ENCODE measurements at places on chromosomes 2 and 18.

DNA sequence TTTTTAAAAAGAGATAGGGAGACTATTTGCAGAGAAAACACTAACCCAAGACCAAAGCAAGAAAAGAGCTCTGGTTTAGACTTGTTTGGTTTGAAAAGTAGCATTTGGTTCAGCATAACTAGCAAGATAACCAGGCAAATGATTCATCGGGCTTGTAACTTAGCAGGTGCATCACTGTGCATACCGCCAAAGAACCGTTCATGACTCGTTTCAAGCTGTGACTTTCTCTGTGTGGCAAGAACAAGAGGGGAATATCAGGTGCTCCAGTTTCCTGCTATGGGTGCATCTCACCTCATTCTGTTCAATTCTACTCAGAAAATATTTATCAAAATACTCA is 244.9 kb downstream of the ETAA1 start:
- DNase-seq = no peak

- no peak for DNase-seq
Observed at GRCh38 chr2:102080451-102081242, 61.9 kb upstream of the IL1R1 start.

- DNase-seq = peak; percentile 80
Observed at GRCh38 chr2:205660521-205661124, 21.7 kb upstream of the NRP2 start.

DNA sequence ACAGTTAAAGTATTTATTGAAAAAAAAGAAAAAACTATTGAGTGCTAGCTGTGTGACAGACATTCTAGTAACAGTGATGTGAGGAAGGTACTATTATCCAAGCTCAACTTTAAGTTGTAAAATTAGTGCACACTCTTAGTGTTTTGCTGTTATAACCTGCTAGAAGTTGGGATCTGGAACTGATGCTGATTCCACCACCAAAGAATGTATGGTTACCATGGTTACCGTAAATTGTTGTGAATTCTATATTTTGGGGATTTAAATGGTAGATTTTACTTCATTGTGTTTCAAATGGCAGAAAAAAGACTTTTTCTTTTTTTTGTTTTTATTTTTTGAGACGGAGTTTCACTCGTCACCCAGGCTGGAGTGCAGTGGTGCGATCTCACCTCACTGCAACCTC is 5.3 kb downstream of the AGFG1 start:
- DNase-seq = no peak

DNA sequence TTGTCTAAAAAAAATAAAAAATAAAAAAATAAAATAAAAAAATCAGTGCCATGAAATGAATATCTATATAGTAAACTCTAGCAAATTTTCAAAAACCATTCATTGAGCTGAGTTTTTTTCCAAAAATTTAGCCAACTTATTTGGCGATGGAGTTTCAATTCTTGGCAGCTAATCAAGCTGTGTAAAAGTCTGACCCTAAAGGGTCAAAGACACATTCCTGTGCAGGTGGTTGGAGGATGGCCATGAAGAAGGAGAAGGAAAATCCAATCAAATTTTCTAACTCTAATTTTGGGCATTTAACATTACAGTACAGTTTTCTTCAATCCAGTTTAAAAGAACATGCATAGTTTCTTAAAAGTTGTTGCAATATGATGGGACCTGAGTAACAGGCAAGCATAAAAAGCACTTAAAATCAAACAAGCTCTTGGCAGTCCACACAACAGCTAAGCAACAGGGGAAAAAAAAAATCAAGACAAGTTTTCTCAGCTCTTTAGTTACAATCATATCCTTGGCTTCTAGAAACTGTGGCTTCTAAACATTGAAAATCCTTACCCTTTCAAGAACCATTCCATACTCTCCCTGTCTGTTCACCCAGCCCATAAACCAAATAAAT is 54.5 kb downstream of the ACVR1 start:
- no peak for DNase-seq

DNA sequence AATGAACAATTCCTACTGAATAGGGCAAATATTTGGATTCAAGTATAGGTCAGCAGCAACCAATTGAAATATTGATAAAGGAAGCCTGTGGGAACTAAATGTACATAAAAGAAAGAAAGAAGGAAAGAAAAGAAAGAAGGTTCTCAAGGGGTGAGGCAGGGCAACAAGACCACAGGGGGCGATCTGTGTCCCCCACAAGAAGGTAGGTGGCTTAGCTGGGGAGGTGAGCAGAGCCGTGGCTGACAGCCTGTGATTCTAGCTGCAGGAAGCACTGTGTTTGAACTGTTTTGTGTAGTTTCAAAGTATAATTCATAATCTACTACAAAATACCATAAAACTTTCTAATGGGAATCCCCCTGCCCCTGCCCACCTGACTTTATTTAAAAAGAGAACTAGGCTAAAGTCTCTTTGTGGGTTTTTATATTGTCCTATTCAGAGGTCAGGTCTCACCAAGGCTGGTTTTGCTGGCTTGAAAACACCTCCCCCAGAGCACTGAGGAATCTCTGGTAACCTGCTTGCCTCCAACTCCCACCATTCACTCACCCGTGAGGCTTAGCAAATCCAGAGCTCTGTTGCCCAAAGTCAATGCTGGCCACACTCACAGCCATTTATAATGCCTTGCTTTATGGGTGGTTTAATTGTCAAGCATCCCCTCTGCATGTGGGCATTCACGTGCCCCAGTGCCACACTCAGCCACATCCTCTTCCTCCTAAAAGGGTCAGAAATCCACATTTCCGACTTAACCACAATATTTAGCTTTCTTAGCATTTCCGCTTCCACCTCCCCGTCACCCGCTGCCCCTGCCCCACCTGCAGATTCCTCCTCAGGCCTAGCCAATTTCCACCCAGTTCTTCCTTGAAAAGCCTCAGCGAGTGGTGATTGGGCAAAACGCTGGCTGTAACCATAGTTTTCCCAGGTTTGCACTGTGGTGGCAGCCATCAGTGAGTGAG is 36.4 kb upstream of the LMAN1 start:
- no peak for DNase-seq

DNA sequence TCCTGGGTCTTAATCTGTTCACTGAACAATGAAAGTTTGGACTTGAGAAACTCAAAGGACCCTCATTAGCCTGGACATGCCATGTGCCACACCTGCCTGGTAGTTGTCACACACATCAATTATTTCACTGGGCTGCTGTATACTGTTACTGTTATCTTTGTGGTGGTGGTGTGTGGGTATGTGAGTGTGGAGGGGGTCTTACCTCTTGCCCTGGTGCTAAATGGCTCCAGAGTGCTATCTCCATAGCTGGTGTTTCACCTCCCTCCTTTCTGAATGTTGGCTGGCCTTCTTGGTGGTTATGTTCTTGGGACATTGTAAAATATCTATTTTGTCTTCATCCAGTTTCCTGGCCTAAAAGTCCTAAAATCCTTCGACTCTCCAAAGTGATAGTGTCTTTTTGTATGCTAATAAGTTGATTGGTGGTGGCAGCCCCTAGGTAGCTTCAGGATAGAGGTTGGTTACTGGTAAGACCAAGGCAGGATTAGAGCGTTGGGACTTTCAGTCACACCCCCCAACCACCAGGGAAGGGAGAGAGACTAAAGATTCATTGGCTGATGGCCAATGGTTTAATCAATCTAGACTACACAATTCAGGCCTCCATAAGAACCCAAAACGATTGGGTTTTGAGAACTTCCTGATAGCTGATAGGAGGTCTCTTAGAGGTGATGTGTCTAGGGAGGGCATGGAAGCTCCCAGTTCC is 328.1 kb downstream of the MYCN start:
- no peak for DNase-seq

- peak; percentile 85 for DNase-seq
Observed at GRCh38 chr2:68121873-68122679, 35.6 kb upstream of the PNO1 start.

- peak; percentile 14 for DNase-seq
Observed at GRCh38 chr2:140643761-140644187, 1487.0 kb downstream of the LRP1B start.

DNA sequence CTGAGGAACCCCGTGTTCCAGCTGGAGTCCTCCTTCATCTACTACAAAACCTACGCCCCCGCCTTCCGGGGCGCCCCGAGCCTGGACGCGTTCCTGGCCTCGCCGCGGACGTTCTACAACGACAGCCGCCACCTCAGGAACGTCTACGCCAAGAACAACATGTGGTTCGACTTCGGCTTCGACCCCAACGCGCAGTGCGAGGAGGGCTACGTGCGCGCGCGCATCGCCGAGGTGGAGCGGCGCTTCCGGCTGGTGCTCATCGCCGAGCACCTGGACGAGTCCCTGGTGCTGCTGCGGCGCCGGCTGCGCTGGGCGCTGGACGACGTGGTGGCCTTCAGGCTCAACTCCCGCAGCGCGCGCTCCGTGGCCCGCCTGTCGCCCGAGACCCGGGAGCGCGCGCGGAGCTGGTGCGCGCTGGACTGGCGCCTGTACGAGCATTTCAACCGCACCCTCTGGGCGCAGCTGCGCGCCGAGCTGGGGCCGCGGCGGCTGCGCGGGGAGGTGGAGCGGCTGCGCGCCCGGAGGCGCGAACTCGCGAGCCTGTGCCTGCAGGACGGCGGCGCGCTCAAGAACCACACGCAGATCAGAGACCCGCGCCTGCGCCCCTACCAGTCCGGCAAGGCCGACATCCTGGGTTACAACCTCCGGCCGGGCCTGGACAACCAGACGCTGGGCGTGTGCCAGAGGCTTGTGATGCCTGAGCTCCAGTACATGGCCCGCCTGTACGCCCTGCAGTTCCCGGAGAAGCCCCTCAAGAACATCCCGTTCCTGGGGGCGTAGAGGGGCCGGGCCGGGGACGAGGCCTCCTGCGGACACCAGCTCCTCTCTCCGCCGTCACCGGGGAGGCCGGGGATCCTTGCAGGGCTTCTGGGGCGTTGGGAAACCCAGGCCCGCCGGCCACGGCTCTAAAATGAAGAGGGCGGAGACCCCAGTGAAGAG is 5.3 kb upstream of the NEU4 start:
- DNase-seq = peak; percentile 83

DNA sequence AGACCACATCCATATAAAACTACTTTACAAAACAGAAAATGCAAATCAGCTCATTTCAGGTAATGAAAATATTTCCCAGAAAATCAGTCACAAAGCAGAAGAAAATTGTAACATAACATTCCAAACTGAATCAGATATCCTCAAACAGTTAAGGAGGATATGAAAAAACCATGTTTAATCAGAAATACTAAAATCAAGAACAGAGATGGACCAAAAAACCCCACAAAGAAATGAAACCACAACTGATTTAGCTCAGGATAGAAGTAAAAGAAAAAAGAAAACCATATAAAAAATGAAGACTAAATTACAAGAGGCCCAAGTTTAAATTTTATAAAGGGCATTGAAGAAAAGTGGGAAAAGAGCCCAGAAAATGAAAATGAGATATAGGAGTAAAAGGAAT is 102.9 kb downstream of the RAB3GAP1 start:
- DNase-seq = no peak

- no peak for DNase-seq
Observed at GRCh38 chr2:200335657-200336056, 29.2 kb downstream of the SPATS2L start.

DNA sequence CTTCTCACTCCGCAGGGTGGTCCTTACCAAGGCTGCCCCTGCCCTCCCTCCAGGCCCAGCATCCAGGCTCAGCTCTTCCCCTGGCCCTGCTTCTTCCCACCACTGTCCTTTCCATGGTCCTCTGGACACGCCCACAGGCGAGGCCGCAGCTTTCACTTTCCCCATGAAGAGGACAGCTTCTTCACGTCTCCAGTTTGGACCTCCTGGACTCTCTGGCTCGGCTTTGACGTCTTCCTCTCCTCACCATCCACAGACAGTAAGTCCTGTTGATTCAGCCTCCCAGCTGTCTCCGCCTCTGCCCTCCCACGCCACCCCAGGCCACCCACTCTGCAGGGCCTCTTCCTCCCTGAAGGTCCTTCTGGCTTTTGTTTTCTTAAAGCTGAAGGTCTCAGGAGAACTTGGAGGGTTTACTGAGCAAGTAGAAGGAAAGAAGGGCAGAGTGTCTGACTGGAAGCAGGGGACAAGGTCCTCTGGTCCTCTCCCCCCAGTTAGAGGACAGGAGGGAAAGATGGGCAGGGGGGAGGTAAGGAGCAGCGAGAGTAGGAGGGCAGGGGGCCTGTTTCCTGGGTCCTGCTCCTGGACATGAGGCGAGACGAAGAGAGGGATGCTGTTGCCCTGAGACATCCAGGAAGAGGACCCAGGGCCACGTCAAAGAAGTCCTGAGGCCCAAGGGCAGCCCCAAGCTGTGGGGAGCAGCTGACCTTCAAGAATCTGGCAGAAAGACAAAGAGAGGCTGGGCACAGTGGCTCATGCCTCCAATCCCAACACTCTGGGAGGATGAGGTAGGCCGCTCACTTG is 24.7 kb upstream of the NMUR1 start:
- DNase-seq = peak; percentile 70

GRCh38 chr2:147204102-147204501 is 640.7 kb upstream of the ACVR2A start:
- peak; percentile 83 for DNase-seq

All from AG20443 (cell line).